Trophoblast cell (in vitro differentiated cells and primary cell): ENCODE measurements at places on chromosomes 5 and 9.

DNA sequence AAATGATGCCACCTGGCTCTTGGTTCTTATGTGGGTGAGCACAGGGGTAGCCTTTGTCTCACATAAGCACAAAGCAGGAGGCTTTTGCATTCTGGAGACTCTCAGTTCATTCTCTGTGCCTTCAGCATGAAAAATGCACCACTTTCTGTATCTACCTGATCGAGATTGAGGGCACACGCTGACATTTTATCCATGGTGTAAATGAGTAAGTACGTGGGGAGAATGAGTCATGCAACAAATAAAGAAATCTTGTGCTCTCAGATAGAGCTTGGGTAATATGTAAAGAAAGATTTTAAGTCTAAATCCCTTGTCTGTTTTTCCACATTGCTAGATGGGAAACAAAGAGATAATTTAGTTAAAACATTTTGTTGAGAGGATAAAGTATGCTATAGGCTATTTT is 607.2 kb upstream of the WWC1 start:
- DNase-seq: no peak

GRCh38 chr5:58503390-58504046 is 12.3 kb downstream of the GAPT start:
- peak; percentile 34 for DNase-seq

- peak; percentile 66 for DNase-seq
These were observed 15.3 kb upstream of the KLF4 start for GRCh38 chr9:107504585-107505455.

DNA sequence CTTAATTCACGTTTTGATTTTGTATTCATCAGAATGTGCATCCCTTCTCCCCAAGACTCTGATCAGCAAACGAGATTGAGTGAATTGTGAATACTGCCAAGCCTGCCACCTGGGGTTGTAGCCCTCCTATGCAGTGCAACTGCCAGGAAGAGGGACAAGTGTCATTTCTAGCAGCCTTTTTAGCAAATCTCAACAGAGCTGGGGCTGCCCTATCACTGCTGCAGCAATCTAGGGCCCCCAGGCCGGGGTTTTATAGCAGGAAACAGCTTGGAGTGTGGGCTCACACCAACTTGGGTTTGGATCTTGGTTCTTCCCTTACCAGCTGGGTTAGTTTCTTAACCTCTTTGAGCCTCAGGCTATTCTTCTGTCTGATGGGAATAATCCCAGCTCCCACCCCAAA is 4.0 kb downstream of the CSF1R start:
- no peak for DNase-seq

- no peak for DNase-seq
These were observed 3.4 kb upstream of the F12 start for GRCh38 chr5:177412603-177413233.

DNA sequence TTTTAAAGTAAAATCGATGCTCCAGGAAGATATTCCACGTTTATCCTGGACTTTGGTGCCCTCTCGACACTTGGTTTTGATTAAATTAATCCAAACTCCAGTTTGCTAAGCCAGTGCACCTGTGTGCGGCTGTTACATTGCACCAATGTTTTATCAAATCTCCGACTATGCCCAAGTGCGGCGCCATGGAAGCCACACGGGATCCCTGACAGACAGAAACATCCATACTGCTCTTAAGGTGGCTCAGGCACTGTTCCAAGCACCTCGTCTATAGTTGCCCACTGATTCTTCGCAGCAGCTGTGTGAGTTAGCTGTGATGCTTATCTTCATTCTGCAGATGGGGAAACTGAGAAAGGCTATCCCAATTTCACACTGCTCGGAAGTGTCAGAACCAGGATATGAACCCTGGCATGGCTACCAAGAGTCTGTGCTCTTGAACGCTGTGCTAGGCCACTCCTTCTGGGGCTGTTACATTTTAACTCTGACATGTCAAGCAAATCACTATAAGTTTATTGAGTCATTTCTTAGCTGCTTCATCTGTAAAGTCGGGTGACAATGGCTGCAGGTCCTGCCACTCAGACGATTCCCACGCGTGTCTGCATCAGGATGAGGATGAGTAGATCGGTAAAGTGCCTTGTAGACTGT is 113.0 kb downstream of the ADAMTS2 start:
- DNase-seq: no peak

GRCh38 chr5:153429761-153430380 is 60.6 kb upstream of the GRIA1 start:
- DNase-seq: no peak

GRCh38 chr9:97475059-97475458 is 26.4 kb upstream of the TMOD1 start:
- DNase-seq: peak; percentile 7

GRCh38 chr5:176884571-176884890 is 14.6 kb downstream of the HK3 start:
- no peak for DNase-seq
